ENCODE measurements at places on chromosomes 5 and 9.
A peak's percentile ranks its signal among the peaks of the same experiment; 100 is the strongest.

DNA sequence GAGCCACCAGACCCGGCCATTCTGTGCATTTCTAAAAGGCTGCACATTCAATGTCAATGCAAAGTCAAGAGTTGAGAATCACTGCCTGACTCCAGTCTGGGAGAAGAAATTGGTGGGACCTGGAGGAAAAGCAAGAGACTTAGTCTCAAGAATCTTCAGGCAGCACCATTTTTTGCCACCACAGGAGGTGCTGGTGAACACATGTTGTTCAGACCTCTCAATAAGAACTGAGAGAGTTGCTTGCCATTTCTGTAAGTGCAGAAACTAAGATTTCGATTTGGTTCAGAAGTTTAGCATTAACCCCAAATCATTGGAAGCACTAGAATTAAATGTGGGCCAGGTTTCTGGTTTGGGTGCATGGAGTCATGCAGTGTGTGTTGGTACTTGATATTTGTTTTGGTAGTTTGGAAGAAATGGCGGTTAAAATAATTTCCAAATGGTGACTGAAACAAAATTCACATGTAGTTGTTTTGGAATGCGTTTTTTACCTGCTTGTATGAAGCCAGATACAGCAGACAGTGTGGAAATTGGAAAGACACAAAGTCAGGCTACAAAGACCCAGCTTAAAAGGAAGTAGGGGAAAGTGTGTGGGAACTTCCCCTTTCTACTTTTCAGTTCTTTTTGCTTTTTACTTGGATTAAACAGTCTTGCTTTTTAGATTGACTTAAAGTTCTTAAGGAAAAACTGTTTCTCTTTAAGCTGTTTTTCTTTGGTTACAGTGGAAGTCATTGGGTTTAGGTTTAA is 20.4 kb downstream of the PDE8B start:
- no peak for DNase-seq

DNA sequence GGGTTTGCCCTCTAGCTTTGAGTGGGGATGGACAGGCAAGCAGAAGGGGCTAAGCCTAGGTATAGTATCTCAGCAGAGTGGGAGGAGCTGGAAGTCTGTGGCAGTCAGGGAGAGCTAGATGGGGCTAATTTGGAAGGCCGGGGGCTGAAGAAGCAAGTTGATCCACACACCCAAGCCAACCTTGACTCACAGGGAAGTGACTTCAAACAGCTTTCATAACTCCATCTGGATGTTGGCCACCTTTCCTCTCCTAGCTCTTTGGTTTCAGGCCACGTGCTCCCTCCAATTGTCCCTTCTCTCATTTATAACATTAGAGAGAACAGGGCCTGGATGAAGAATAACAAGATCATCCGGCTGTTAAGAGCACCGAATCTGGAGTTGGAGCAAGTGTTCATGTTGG is 36.8 kb downstream of the EGR1 start:
- no peak for DNase-seq

- DNase-seq, result no peak
These were observed 251.1 kb downstream of the PDZD2 start for GRCh38 chr5:31890046-31890445.

GRCh38 chr9:27094640-27095298 is 14.3 kb upstream of the TEK start:
- no peak for DNase-seq

- no peak for DNase-seq
These were observed 86.9 kb downstream of the BASP1 start for GRCh38 chr5:17304282-17304681.

GRCh38 chr9:79215821-79216220 is 355.9 kb upstream of the TLE4 start:
- no peak for DNase-seq

GRCh38 chr5:63928451-63928850 is 33.8 kb downstream of the HTR1A start:
- DNase-seq, result no peak

DNA sequence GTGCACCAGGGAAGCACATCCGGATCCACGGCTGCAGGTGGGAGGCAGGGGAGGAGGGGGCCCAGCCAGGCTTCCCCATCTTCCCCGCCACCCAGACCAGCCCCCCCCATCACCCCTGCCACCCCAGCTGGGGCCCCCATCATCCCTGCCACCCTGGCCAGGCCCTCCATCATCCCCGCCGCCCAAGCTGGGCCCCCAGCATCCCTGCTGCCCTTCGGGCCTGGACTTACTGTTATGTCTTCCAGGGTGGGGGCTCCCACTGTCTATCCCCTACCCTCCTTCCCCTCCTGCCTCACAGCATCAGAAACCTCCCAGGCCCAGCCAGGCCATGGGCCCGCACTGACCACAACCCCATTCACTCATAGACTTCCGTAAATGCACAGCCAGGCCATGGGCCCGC is 27.5 kb downstream of the SLC6A18 start:
- no peak for DNase-seq

GRCh38 chr9:109542922-109543321 is 44.8 kb upstream of the PTPN3 start:
- DNase-seq, result no peak

DNA sequence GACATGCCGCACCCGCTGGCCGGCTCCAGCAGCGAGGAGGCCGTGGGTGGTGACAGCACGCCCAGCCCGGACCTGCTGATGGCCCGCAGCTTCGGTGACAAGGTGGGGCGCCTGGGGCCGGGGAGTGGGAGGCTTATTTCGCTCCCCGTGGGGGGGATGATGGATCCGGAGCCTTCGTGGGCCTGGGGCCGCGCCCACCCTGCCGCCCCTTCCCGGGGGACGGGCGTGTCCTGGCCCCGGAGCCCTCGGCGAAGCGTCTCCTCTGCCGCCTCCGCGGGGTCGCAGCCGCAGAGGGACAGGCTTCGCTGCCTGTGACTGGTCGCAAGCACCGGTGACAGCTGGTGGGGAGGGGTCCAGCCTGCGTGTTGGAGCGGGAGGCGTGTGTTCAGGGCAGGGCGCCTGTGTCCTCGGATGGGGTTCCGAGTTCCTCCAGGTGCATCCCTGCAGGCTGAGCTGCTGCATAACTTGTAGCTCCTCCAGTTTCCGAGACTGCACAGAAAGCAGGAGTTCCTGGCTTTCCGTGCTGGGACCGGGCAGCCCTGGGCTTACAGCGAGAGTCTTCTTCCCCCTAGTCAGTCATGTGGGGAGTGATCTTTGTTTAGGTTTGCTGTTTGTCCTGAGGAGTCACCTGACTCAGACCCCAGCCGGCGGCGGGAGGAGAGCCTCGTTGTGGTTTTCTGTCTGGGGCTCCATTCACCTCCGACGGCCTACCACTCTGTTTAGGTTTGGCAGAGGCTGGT is 666 bp downstream of the SNX30 start:
- DNase-seq, result peak; percentile 43

All from CD4-positive, alpha-beta T cell treated with Interleukin-4 for 4 hours (primary cell).